Spinal cord (tissue), 10 donors: ENCODE measurements at places on chromosomes 13 and 19.

GRCh38 chr13:53101883-53102282 lies 73.3 kb downstream of the OLFM4 start:
- DNase-seq: no peak

DNA sequence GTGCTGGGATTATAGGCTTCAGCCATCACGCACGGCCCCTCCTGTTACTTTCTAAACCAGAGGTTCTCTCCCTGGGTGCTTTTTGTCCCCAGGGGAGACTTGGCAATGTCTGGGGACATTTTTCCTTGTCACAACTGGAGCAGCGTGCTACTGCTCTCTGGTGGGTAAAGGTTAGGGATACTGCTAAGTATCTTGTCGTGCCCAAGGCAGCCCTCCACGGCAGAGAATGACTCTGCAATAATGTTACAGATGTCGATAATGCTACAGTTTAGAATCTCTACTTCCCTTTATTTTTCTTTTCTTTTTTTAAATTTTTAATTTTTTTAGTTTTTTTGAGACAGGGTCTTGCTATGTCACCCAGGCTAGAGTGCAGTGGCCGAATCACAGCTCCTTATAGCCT lies 38.0 kb downstream of the ADGRE1 start:
- no peak for DNase-seq

- DNase-seq: no peak
Observed at GRCh38 chr13:110834572-110834971, 80.3 kb downstream of the ANKRD10 start.

GRCh38 chr19:40223135-40223822 lies 3.2 kb downstream of the CCNP start:
- no peak for DNase-seq

GRCh38 chr19:17216058-17216670 lies 1.0 kb downstream of the USE1 start:
- no peak for DNase-seq

DNA sequence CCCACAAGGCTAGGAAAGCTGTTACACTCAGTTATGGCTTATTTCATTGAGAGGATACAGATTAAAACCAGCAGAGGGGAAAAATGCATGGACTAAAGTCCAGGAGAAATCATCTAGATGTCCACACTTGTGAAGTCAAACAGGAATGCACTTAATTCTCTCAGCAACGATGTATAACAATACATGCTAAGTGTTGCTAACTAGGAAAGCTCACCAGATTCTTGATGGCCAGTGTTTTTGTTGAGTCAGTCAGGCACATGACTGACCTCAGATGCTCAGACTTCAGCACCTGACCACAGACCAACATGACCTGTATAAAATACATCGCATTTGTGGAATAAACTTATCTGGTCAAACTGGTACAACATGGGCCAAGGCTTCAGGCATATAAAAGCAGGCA lies 470.2 kb upstream of the PRR20A start:
- no peak for DNase-seq

- no peak for DNase-seq
Observed at GRCh38 chr13:79645569-79645968, 164.6 kb downstream of the NDFIP2 start.

DNA sequence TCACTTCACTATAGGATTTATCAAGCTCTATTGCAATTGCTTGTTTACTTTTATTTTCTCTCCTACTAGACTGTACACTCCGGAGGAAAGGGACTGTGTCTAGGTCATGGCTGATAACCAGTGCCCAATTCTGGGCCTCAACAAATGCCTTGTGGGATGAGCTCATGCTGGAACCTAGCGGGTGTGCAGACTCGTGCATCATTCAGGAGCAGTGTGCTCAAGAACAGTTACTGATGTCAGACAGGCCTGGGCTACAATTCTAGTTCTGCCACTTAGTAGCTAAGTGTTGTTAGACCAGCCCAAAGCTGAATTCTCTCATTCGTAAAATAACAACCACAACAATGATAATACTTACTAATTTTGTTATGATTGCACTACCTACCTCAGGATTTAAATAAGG lies 95.4 kb downstream of the CYSLTR2 start:
- no peak for DNase-seq

GRCh38 chr13:29713839-29714238 lies 118.4 kb upstream of the SLC7A1 start:
- no peak for DNase-seq

DNA sequence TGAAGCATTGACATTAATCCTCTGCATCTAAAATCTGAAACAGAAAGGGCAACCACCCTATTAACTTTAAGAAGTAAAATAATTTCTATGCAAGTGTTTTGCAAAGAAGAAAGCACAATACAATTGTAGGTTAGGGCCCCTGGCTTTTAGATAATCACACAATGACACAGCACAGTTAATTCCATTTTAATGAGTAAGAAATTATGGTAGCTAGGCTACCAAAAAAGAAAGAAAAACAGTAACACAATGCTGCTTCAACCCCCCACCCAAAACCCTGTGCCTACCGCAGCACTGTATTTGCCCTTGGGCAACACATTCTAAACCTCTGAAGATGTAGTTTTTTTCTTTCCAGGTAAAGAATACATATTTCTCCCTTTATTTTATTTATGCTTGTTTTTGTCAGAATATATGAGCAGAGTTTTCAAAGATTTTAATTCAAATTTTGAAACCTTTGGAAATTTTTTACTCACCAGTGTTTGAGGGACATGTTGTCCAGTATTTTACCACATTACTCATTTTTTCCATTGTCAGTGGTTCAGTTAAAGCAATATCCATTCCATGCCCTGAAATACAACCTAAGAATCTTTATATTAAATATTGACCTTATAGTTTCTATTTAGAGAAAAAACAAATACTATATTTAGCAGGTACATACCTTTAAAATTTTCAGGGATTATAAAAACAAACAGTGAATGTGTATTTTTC lies 21.1 kb downstream of the SOHLH2 start:
- DNase-seq: no peak

- DNase-seq: no peak
Observed at GRCh38 chr13:51291341-51291740, 48.1 kb upstream of the SERPINE3 start.

DNA sequence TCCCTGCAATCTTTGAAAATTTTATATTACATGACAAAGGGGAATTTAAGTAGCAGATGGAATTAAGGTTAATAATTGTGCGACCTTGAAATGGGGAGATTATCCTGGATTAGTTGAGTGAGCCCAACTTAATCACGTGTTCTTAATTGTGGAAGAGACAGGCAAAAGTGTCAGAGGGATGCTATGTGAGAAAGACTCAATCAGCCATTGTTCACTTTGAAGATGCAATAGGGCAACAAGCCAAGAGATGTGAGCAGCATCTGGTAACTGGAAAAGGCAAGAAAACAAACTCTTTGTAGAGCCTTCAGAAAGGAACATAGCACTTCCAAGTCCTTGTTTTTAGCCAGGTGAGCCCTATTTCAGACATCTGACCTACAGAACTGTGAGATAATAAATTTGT lies 247.7 kb downstream of the SLITRK1 start:
- DNase-seq: peak; percentile 21

DNA sequence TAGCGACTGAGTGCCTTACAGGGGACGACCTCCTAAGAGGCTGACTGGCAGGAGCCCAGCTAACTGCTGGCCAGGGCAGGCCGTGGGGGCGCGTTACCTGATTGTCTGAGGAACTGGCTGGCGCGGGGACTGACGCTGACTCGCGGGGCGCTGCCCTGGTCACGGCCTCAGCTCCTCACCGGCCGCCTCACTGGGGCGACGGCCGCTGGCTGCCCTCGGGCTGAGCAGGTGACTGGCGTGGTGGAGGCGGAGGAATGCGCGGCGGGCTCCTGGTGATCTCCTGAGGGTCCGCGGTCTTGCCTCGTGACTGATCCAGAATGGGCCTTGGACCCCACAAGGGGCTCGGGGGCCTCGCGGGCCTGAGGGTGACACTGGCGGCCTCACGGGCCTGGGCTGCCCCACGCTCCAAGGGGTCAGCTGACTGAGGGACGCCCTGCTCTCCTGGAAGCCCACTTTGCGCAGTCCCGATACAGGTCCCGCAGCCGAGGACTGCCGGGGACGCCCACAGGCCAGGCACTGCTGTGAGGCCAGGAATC lies 39.3 kb downstream of the SIGLEC7 start:
- DNase-seq: no peak

DNA sequence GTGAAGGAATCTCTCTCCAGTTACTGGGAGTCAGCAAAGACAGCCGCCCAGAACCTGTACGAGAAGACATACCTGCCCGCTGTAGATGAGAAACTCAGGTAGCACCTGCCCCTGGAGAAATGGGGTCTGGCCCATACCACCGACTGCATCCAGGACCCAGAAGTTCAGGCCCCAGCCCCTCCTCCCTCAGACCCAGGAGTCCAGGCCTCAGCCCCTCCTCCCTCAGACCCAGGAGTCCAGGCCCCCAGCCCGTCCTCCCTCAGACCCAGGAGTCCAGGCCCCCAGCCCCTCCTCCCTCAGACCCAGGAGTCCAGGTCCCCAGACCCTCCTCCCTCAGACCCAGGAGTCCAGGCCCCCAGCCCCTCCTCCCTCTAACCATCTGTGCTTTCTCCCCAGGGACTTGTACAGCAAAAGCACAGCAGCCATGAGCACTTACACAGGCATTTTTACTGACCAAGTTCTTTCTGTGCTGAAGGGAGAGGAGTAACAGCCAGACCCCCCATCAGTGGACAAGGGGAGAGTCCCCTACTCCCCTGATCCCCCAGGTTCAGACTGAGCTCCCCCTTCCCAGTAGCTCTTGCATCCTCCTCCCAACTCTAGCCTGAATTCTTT lies 3.0 kb downstream of the APOC2 start:
- DNase-seq: no peak

DNA sequence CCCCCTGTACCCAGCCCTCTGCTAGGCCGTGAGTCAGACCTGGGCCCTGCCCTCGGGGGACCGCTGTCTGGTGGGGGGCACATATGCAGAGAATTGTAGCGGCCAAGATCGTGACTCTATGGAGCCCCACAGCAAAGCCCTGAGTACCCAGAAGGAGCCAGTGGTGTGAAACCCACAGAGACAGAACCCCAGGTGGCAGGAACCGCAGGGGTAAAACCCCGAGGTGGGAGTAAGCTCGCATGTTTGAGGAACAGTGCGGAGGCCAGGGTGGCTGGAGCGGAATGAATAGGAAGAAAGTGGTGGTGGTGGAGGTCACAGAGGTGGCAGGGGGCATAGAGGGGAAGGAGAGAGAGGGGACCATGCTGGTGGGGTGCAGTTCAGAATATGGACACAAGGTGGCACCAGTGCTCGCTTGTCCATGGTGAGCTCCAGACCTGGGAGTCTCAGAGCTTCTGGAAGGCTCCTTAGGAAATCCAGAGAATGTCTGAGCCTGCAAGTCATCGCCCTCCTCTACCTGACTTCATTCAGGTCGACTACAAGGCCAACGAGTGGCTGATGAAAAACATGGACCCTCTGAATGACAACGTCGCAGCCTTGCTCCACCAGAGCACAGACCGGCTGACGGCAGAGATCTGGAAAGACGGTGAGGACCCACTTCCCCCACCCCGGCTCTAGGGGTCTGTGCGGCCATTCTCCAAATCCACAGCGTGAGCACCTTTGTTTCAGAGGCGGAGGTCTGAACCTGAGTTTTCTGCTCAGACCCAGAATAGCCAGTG lies 48.9 kb downstream of the MYH14 start:
- DNase-seq: no peak

DNA sequence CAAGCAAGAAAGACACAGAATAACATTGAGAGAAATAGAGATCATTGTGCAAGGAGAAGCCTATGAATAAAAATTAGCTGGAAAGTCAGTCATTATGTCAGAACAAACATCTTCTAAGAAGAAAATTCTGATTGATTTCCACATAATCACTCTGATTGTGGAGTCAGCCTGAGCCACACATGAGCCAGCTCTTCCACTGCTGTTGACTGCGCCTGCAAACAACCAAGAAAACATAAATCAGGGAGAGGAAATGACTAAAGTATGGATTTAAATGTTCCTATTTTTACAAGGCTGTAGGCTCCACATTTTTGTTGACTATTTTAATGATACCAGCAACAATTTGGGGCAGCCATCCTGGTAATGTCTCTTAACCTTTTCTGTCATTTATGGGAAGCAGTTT lies 962.3 kb downstream of the EFNB2 start:
- DNase-seq: no peak
